Transverse colon (tissue), 4 donors: ENCODE measurements at places on chromosomes 6 and 20. TPM values are rescaled to one million over a fixed set of nuclear protein-coding genes. Genes with fewer than 3 reads are reported as not detected.

The ILRUN gene
- 34.8 TPM for total RNA-seq

The FOXC1 gene
- 0.96 TPM for total RNA-seq

The AKAP12 gene
- 61.7 TPM for total RNA-seq

The BTN2A1 gene
- total RNA-seq: 15.3 TPM

DNA sequence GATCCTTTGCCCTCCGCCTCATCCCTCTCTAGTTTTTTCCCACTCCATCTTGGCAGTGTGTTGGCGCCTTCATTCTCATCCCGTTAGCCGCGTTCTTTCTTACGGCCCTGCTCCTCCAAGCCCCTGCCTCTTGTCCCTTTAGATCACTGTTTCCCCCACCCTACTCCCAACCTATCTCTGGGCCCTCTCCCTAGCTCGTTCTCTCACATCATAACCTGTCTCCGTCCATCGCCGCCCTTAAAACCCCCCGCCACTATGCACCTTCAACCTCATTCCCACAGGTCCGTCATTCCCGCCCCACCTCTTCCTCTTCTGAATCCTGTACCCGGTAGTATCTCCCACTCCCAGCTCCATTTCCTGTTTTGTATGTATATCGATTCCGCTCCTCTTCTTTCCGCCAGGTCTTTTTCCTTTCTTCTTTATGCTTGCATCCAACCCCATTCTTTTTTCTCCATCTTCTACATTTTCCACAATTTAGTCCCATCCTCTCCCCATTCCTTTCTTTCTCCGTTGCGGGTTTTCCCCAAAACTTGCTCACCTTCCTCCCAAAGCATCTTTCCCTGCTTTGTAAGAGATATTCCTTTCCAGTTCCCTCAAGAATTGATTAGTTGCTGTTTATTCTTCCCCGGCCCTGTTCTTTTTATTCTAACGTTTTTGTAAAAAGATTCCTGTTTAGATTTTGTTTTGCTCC, 671 bp downstream of the EFHC1 start:
- peak; percentile 20 for DNase-seq
- peaks cover 15% of the 10 kb centered on the region for H3K4me1 ChIP-seq
- peak overlapping the region; percentile 75 for H3K27ac ChIP-seq
- no peaks in the 10 kb centered on the region for H3K27me3 ChIP-seq
- no peaks in the 10 kb centered on the region for H3K36me3 ChIP-seq
- H3K4me3 ChIP-seq: peak overlapping the region; percentile 59

DNA sequence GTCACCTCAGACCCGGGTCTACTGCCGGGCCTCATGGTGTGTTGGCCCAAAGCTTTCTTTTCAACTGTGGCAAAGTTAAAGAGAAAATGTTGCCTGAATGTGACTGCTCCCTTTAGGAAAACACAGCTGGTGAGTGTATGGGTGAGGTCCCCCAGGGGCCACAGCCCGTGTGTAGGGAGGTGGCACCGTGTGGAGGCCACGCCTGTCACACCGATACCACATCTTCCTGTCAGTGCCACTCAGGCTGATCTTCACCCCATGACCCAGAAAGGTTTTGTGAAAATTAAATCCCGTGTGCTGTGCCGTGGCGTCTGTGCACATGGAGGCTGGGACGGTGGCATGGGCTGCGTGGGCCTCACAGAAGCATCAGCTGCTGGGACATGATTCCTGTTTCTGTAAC, 10.7 kb upstream of the ADRM1 start:
- no peak overlapping the region for H3K4me3 ChIP-seq
- no peaks in the 10 kb centered on the region for H3K27me3 ChIP-seq
- no peak overlapping the region for H3K27ac ChIP-seq
- H3K4me1 ChIP-seq: no peaks in the 10 kb centered on the region

GRCh38 chr20:50690650-50691572, at the start of gene RIPOR3:
TSS of gene RIPOR3 (minus strand) at chr20:50691542. CDS start at chr20:50691128, 414 bp downstream.
- no peaks in the 10 kb centered on the region for H3K36me3 ChIP-seq
- H3K4me1 ChIP-seq: peaks cover 12% of the 10 kb centered on the region
- H3K27ac ChIP-seq: peak within 1 kb of the TSS; percentile 70
- H3K27me3 ChIP-seq: peaks cover 32% of the 10 kb centered on the region

GRCh38 chr20:44970243-44970757, 4.0 kb downstream of the STK4 start:
- H3K27me3 ChIP-seq: no peaks in the 10 kb centered on the region
- H3K27ac ChIP-seq: peak overlapping the region; percentile 55
- H3K4me1 ChIP-seq: peaks cover 63% of the 10 kb centered on the region
- H3K36me3 ChIP-seq: no peaks in the 10 kb centered on the region
- no peak for DNase-seq

DNA sequence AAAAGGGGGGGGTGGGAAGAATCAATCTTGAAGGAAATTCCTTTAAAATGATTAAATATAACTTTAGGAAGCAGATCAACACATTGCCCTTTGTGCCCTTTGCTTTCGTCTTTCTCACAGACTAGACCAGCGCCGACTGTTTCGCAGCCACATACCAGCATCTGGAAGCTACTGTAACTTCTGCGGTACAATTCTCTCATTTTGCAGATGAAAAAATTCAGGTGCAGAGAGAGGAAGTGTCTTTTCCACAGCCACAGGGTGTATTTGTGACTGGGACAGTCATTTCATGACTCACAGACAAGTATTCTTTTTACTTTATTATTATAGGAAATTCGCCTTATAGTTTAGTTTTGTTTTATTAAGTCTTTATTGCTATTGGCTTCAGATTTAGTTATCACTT, 84.2 kb downstream of the UST start:
- H3K27me3 ChIP-seq: no peaks in the 10 kb centered on the region
- H3K4me3 ChIP-seq: no peak overlapping the region
- no peaks in the 10 kb centered on the region for H3K4me1 ChIP-seq
- H3K36me3 ChIP-seq: no peaks in the 10 kb centered on the region
- no peak for DNase-seq
- H3K27ac ChIP-seq: no peak overlapping the region
